ENCODE measurements at places on chromosomes 16 and 17.

GRCh38 chr16:53775821-53776431 lies 72.0 kb downstream of the FTO start:
- no peak for DNase-seq

- no peak for DNase-seq
These were observed 6.5 kb downstream of the GOSR2 start for GRCh38 chr17:46929413-46929812.

GRCh38 chr17:63621229-63621683 lies 961 bp upstream of the MAP3K3 start:
- no peak for DNase-seq

GRCh38 chr16:72270531-72270930 lies 98.6 kb upstream of the PMFBP1 start:
- no peak for DNase-seq

GRCh38 chr17:64706224-64707049 lies 44.3 kb upstream of the SMURF2 start:
- no peak for DNase-seq

- DNase-seq: no peak
These were observed 20.7 kb upstream of the TVP23A start for GRCh38 chr16:10839279-10839666.

- DNase-seq: peak; percentile 37
These were observed 55.1 kb upstream of the CCL2 start for GRCh38 chr17:34199932-34200534.

- DNase-seq: no peak
These were observed 8.9 kb upstream of the ULK2 start for GRCh38 chr17:19876529-19877161.

- no peak for DNase-seq
These were observed 85.3 kb upstream of the LGALS9 start for GRCh38 chr17:27545562-27546229.

DNA sequence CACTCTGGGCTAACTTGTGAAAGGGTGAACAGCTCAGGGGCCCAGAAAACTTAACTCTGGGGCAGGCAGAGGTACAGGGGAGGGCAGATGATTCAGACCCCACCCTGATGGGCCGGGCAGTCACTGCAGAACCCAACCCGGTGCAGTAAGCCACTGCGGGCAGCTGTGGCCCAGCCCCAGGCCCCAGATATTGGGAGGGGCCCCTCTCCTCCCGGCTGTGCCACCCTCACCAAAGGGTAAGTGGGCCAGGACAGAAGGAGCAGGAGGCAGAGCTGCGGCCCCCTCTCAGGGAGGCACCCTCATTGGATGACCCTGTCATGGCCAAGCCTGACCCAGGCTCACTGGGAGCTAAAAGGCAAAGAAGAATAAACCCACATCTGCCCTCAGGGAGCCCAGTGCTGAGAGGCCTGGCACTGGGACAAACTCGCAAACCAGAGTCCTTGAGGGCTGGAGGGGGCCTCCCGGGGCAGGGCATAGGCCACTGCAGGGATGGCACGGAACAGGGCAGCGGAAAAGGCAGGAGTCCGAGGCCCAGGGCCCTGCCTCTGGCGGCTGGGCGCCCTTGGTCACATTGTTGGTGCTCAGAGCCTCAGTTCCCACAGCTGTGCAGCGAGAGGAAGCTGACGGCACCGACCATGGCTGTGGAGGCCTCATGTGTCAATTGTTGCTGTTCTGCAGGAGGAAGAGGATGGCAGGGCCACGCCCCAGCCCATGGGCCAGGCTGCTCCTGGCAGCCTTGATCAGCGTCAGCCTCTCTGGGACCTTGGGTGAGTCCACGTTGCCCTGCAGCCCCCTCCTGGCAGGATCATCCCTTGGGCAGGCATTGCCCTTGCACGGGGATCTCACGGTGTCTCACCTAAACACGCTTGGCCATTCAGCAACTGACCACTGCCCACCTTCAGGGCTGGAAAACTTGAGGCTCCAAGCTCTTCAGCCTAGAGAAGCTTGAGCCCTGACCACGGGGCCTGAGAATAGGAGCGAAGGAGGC lies 3.1 kb downstream of the ITGB4 start:
- DNase-seq: no peak

DNA sequence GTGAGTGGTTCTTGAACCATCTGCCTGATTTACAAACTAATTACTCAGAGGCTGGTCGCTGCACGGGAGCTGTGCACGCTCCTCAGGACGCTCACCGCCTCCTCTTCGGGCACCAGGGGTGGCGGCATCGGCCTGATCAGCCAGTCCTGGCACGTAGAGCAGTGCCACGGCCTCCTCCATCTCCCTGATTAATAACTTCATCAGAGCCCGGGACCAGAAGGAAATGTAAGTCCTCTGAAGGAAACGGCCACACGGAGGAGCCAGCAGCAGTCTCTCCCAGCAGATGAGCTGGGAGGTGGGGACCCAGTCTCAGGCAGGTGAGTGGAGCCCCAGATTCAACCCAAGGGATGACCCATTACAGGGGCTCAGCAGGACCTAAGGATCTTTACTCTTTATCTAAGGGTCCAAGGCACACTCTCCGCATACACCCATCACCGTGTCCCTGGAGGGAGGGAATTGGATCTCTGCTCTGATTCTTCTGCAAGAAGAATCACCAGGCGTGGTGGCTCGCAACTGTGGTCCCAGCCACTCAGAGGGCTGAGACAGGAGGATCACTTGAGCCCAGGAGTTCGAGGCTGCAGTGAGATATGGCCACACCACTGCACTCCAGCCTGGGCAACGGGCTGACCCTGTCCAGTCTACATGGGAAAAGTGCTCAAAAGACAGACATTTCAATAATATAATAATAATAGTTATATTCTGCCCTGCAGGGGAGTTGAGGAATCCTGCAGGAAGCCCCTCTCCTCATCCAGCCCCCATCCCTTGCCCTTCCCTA lies 366.5 kb downstream of the SEC14L1 start:
- no peak for DNase-seq

DNA sequence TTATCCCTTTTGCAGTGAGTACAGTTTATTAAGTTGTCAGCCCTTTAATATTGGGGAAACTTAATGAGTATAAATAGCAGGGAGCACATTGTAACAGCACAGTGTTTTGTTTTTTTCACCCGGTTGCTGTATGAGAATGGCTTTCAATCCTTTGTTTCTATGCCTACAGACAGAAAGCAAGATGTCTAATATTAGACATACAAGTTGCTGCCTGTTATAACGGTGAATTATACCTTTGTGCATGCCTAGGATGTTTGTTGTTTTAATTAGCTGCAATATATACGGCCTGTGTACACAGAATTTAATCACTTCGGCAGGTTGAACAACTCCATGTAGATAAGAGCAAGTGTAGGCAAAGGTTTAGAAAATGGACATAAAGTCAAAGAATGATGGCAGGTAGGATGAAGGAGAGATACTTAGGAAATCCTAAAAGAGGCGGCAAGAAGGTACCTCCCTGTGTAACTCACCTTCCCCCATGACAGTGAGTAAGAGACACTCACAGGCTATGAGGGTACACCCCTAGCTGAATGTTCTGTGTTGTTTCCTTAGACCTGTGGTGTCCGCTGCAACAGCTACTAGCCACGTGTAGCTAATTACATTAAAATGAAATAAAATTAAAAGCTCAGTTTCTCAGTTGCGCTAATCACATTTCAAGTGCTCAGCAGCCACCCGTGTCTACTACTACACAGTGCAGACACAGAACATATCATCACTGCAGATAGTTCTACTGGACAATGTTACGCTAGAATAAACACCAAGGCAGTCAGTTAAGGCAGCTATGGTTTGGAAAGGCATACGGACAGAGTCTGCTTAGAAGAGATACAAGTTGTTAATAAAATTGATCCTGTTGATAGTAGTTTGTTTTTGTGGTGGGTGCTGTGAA lies 10.9 kb downstream of the SLC7A6OS start:
- no peak for DNase-seq

- DNase-seq: no peak
These were observed 35.8 kb upstream of the NF1 start for GRCh38 chr17:31058976-31059375.

DNA sequence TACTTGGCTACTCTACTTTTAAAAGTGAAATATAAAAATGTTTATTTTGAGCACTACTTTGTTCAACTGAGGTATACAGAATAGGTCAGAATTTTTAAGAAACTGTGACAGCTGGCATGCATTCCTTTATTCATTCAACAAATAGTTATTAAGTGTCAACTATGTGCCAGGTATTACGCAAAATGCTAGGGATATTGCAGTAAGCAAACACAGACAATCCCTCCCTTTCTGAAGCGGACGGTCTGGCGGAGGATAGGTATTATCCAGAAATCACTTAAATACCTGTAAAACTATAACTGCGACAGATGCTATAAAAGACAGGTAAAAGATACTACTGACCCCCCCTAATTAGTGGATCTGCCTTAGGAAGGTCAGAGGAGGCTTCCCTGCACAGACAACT lies 26.1 kb downstream of the METTL16 start:
- DNase-seq: no peak
